ENCODE measurements at places on chromosomes 11 and 22.

DNA sequence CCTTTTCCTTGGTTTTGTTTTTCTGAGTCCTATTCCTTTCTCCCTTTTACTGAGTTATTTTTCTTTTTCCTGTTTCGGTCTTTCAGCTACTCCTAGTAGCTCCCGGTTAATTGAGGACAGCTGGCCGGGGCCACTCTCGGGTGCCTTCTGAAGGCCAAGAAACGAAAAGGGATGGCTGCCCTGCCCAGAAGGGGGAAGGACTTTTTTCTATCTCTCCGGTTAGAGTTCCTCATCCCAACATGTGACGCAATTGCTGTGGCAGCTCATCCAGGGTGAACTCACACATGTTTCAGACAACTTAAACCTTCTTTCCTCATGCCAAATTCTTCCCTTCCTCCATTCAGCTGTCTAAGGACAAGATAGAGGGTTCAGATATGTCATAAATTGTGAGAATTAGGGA lies 83.6 kb downstream of the PIWIL4 start:
- peak; percentile 85 for DNase-seq

GRCh38 chr22:48340191-48340590 lies 1487.5 kb downstream of the BRD1 start:
- no peak for DNase-seq

- no peak for DNase-seq
Observed at GRCh38 chr22:44354288-44354687, 41.5 kb upstream of the SHISAL1 start.

DNA sequence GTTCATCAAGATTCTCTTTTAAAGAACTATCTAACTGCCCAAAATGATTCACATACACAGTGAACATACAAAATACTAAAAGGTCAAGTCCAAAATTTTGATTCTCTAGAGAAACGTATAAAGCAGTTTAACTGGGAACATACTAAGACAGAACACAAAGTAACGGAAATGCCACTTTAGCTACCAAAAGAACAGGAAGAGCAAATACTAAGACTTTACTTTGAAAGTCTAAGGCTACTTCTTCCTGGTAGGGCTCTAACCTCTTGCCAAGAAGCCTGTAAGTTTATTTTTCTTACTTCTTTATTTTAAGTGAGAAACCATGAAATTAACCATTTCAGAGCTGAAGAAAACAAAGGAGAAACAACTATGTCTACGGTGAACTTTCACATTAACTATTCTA lies 6.2 kb downstream of the PICALM start:
- peak; percentile 29 for DNase-seq

- DNase-seq, result no peak
Observed at GRCh38 chr11:35911013-35911412, 32.8 kb upstream of the LDLRAD3 start.

DNA sequence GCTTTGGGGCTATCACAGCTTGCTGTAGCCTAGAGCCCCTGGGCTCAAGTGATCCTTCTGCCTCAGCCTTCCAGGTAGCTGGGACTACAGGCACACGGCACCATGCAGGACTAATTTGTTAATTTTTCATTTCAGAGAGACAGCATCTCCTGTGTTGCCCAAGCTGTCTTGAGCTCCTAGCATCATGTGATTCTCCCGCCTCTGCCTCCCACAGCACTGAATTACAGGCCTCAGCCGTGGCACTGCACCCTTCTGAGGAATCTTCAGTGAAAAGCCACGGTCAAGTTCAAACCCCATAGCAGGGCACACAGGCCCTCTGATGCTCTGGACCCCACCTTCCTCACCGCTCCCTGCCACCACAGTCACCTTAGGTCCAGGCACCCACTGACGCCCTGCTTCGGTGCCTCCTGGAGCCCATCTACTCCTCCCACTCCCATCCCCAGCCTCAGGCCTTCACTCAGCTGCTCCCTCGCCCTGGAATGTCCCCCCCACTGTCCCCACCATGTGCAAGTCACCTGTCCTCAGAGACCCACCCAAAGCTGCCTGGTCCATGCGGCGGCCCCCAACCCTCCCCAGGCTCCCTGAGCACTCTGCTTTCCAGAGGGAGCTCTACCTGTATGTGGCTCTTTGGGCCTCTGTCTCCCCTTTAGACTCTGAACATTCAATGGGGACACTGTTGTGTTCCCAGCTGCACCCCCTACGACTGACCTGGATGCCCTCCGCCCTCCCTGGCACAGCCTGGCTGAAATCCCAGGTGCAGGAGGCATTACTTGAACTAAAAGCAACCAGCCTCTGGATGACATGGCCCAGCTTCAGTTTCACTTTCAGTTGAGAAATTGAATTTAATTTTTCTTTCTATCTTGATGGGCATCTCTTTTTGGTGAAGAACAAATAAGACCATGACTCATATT lies 1.6 kb downstream of the APOL2 start:
- DNase-seq, result peak; percentile 49

GRCh38 chr11:17371614-17372013 lies 16.8 kb downstream of the KCNJ11 start:
- peak; percentile 63 for DNase-seq

DNA sequence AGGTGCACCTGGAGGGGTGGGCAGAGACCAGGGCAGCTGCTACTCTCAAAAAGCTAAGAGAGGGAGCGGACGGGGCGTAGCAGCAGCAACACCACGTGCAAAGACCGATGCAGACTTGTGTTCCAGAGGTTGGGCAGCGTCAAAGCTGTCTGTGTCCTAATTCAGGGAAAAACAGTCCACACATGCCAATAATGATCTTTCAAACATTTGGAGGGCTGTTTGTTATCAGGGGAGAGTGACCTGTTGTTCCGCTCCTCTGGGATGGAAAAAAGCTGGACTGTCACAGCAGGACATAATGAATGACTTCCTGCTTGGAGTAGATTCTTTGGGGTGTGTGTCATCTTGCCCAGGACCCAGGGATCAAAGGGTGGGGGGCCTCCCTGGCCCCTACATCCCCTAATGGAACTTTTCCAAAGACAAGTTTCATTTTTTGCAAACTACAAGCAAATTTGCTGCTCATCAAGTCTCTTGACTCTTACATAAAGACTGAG lies 6.2 kb upstream of the FBLN1 start:
- DNase-seq, result peak; percentile 66

DNA sequence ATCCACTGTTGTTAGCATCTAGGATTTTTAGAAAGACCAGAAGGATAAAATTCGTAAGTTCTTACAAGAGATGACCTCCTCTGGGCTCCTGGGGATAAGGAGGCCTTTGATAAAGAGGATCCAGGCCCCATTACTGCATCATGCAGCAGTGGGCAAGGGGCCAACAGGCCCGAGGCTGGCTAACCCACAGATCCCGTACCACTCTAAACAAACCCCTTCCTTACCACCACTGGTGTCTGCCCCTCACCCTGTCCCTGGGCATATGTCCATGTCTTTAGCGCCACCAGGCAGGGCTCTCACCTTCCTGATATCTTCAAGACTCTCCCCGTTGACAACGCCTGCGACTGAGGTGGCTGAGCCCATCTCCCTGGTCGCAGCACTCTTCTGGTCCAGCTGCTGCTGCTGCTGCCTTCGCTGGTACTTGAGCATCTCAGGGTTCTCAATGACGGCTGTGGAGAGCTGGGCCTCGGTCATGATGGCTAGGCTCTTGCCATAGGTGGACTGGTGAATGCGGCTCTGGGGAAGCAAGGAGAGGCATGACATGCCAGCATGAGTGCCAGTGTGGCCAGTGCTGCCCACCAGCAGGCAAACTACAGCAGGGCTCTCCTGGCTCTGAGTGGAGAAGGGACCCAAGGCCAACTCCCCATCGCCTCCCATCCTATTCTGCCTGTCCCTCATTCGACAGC lies 46.2 kb downstream of the HIRA start:
- DNase-seq, result no peak

GRCh38 chr11:36775130-36775529 lies 177.1 kb upstream of the RAG2 start:
- no peak for DNase-seq

DNA sequence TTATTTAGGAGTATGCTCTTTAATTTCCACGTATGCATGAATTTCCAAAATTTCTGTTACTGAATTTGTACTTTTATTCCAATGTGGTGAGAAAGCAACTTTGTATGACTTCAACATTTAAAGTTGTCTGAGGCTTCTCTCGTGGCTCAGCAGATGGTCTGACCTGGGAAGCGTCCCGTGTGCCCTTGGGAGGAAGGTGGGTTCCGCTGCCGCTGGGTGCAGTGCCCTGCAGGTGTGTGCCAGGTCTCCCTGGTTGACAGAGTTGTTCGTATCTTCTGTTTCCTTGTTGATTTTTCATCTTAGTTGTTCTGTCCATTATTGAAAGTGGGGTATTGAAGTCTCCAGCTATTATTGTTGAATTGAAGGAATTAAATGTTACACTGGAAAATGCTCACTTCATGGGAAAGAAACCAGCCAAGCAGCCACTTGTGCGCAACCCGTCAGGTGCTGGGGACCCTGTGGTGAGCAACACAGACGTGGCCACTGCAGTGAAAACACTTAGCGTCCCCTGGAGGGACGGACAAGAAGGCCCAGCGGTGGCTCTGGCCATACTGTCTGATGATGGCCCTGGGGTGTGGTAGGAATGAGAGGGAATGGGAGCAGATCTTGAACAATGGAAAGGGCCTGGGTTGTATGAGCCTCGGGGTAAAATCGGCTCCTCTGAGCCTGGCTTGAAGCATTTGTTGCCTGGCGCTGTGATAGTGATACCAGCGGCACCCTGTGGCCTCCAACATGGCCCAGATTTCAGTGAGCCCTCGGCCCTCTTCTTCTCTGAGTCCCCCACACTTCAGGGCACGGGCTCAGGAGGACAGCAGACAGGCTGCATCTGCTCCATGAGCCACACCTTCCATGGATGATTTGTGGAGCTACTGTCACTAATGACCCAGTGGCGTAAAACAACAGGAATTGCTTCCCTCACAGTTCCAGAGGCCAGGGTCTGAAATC lies 31.5 kb upstream of the KRTAP5-7 start:
- DNase-seq, result no peak

- DNase-seq, result peak; percentile 67
Observed at GRCh38 chr11:83241291-83241946, 44.7 kb downstream of the CCDC90B start.

DNA sequence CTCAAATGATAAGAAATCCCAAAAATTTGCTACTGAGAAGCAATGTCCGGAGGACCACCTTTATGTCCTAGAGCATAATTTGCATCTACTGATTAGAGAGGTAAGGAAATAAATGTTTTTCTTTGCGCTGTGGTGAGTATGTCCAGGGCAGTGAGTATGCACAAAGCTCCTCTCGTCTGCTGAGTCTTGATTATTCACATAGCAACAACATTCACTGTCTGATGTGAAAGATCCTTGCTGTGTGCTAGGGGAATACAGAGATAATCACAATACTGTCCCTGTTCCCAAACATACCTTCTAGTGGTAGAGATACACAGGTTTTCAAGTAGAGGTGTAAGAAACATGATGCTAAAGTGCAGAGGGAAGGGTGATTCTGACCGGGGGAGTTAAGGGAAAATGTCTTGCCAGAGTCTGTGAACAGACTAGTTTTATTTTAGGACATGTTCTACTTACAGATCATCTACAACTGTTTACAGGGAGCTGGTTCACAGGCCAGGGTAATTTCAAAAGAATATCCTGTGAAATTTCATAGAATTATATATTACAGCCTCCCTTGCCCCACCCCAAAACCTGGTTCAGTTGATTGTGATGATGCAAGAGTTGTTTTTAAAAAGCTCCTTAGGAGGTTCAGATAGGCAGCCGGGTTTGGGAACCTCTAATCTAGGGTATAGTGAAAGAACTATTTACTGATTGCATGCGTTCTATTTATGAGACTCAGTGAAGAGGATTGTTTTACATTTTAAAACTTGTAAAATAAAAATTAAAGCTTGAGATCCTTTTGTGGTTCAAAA lies 12.6 kb downstream of the MED17 start:
- DNase-seq, result no peak

DNA sequence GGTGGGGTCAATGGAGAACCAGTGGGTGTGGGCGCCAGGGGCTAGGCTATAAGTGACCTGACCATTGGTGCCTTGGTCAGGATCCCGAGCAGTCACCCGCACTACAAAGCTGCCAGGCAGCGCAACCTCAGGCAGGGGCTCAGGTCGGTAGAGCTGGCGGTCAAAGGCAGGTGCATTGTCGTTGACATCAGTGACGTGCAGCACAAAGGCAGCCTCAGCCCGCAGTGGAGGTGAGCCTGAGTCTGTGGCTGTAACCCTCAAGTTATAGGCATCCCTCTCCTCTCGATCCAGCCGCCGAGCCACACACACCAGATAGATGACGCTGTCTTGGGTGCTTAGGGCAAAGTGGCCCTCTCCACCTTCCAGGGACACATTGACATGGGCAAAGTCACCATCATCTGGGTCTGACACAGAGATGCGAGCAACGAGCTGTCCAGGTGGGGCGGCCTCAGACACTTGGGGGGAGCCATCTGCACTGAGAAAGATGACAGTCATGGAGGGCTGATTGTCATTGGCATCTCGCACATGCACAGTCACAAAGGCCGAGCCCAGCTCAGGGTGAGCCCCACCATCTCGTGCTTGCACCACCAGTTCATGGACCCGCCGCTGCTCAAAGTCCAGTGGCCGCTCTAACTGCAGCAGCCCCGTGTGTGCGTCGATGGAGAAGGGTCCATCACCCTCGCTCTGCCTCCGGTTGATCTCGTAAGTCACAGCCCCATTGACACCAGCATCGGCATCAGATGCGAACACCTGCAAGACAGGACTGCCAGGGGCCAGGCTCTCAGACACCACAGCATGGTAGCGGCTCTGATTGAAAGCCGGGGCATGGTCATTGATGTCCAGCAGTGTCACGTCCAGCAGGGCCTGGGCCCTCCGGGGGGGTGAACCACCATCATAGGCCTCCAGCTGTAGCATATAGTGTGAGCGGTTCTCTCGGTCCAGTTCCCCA lies 15.3 kb downstream of the DCHS1 start:
- no peak for DNase-seq

DNA sequence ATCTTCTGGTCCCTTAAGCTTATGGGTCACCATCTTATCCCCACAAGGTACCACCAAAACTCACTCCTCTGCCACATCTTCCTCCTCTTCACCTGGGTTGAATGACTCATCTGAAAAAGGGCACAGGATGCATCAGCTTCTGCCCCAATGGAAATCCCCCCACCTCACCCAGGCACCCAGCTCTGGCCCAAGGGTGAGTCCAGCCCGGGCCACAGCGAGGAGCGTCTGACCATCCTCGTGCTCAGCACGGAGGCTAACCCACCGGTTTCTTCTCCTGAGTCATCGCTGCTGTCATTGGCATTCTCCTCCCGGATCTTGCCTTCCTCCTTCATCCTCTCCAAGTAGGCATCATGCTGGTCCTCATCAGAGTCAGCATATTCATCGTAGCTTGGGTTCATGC lies 5.3 kb upstream of the TNKS1BP1 start:
- no peak for DNase-seq

DNA sequence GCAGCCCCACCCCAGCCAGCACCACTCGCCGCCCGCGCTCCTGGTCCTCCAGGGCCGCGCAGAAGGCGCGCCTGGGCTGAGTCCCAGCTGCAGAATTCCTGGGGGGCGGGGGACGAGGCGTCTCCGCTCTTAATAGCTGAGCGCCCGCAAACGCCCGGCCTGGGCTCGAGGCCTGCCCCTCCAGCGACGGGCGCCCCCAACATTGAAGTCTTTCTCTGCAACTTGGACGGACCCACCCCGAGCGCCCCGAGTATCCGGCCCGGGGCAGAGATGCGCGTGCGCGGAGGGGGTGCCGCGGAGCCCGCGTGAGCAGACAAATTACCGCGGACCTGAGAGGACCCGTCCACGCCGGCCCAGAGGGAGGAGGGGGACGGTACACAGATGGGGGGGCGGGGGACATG lies 6.7 kb upstream of the SYT7 start:
- peak; percentile 58 for DNase-seq

- peak; percentile 48 for DNase-seq
Observed at GRCh38 chr11:65355776-65356393, 1.3 kb downstream of the TIGD3 start.
